ENCODE measurements at places on chromosomes 12 and 14. TPM values are rescaled to one million over a fixed set of nuclear protein-coding genes. Genes with fewer than 3 reads are reported as not detected.

- no peak overlapping the region for H3K27ac ChIP-seq
- H3K4me3 ChIP-seq = no peak overlapping the region
- H3K27me3 ChIP-seq = no peaks in the 10 kb centered on the region
- H3K36me3 ChIP-seq = no peaks in the 10 kb centered on the region
These were observed 2.5 kb upstream of the INF2 start for GRCh38 chr14:104686624-104687517.

DNA sequence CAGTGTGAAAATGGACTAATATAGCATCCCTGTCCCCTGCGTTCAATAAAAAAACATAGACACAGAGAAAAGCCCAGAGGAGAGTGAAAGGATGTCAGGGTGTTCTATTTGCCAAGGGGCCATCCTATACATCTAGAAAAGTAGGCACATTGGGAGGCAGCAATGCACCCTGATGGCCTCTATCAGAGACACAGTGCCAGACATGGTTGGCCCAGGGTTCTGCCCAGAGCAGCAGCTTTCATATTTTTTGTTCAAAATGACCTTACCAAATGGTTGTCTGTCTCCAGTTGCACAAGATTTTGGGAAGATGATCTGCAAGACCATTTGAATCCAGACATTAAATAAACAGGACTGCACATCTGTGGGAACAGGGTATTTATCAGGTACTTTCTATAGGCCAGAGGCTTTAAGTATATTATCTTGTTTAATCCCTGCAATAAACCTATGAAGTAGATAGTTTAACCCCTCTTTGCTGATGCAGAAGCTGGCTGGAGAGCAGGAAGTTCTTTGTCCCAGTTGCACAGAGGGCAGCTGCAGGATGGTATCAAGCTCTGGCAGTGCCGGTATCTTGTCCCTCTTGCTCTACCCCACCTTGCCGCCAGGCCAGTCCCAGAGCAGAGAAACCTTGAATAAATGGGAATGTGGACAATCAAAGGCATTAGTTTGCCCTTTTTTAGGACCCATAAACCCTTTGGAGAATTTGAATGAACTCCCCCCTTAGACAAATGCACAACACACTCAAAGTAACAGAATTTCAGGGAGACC is 171.8 kb upstream of the PWP1 start:
- no peaks in the 10 kb centered on the region for H3K36me3 ChIP-seq
- DNase-seq = no peak
- peaks cover 2% of the 10 kb centered on the region for H3K27me3 ChIP-seq
- H3K27ac ChIP-seq = no peak overlapping the region
- H3K4me3 ChIP-seq = no peak overlapping the region

DNA sequence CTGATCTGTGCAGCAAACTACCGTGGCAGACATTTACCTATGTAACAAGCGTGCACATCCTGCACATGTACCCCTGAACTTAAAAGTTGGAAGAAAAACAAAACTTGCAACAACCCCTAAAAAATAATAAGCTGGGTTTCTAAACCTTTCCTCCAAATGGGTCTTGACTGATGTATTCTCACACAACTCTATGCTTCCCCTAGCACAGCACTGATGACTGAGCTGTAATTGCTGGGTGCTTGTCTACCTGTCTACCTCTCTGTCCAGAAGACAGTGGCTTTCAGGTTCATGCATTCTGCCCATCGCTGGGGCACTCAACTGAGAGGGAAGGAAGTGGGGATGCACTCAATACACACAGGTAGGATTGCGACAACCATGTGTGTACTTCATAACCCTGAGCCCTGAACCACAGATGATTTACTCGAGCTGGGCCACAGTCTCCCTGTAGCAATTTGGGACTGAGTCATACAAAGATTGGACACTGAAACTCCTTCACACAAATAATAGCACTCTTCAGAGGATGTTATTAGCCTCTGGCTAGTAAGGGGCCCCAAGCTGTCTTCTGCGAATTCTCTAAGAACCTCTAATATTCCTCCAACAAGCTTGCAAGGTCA is 44.8 kb upstream of the TMPO start:
- no peaks in the 10 kb centered on the region for H3K27me3 ChIP-seq
- DNase-seq = no peak
- peaks cover 11% of the 10 kb centered on the region for H3K4me1 ChIP-seq
- H3K36me3 ChIP-seq = no peaks in the 10 kb centered on the region
- no peak overlapping the region for H3K27ac ChIP-seq

DNA sequence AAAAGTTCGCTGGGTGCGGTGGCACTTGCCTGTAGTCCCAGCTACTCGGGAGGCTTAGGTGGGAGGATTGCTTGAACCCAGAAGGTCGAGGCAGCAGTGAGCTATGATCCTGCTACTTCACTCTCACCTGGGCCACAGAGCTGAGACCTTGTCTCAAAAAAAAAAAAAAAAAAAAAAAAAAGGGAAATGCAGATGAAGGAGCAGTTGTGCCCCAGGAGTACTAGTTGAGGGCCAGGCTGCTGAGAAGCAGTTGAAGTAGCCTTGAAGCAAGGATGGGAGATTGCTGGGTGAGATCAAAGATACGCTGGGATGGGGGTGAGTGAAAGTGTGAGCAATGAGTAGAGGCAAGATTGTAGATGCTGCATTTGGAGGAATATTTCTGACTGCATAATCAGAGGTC is 93.4 kb upstream of the DNM1L start:
- H3K4me1 ChIP-seq = peaks cover 5% of the 10 kb centered on the region
- no peak overlapping the region for H3K4me3 ChIP-seq
- no peak overlapping the region for H3K27ac ChIP-seq
- no peak for DNase-seq
- H3K36me3 ChIP-seq = no peaks in the 10 kb centered on the region

CPNE8 gene
- 18.8 TPM for total RNA-seq

DNA sequence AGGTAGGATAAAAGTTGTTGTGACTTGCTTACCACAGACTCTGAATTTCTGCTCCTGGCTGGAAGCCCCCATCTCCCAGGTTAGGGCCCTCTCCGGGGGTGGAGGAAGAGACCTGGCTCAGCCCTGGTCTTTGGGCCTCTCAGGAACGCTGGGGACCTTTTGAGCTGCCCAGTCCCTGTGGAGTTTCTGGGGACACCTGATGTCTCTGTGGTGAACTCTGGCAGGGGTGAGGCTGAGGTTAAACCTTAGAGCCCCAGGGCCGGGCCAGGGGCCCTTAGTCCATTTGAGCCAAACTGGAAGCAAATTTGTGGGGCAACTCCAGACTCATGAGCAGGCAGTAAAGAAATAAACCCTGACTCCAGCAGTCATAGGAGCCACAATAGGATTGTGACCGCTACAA is 112.1 kb downstream of the ADGRD1 start:
- H3K4me3 ChIP-seq = no peak overlapping the region
- H3K4me1 ChIP-seq = no peaks in the 10 kb centered on the region
- no peak for DNase-seq
- no peaks in the 10 kb centered on the region for H3K36me3 ChIP-seq
- H3K27ac ChIP-seq = no peak overlapping the region

Measured in GM12878 (cell line).